ENCODE measurements at places on chromosomes 1 and 21. TPM values are rescaled to one million over a fixed set of nuclear protein-coding genes. Genes with fewer than 3 reads are reported as not detected.

GRCh38 chr1:165143437-165144065, 213.0 kb downstream of the LMX1A start:
- H3K27ac ChIP-seq: no peak overlapping the region
- no peaks in the 10 kb centered on the region for H3K27me3 ChIP-seq
- H3K4me1 ChIP-seq: no peaks in the 10 kb centered on the region
- no peaks in the 10 kb centered on the region for H3K36me3 ChIP-seq

- peaks cover 49% of the 10 kb centered on the region for H3K4me1 ChIP-seq
- DNase-seq: no peak
- peak overlapping the region; percentile 82 for H3K4me3 ChIP-seq
- no peaks in the 10 kb centered on the region for H3K27me3 ChIP-seq
- no peak overlapping the region for H3K27ac ChIP-seq
These were observed 1.5 kb downstream of the CD58 start for GRCh38 chr1:116569381-116569670.

DNA sequence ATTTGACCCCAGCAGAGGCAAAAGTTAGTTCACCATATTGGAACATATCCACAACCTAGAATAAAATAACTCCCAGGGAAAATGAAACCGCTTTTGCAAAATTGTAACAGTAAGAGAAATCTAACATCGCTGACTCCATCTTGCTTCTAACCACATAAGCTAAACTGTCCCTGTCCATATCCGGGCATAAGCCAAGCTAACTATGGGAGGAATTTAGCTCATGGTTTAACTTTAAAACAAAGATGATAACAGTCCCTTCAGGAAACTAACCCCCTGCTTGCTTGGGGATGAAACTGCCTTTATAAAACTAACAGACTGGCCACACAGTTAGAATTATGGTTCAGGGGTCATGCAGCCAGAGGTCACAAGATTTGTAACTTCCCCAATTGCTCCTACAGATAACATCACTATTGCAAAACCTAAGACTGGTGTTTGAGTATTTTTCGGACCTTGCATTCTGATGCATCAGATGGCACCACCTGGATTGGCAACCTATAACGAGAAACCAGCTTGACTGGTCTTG, 46.3 kb downstream of the TESK2 start:
- peaks cover 29% of the 10 kb centered on the region for H3K4me1 ChIP-seq
- H3K27me3 ChIP-seq: no peaks in the 10 kb centered on the region
- DNase-seq: no peak
- no peak overlapping the region for H3K4me3 ChIP-seq
- H3K27ac ChIP-seq: peak overlapping the region; percentile 7
- H3K36me3 ChIP-seq: no peaks in the 10 kb centered on the region

Gene SAMSN1
- total RNA-seq: 118 TPM

GRCh38 chr1:208251015-208251414, 6.8 kb upstream of the PLXNA2 start:
- DNase-seq: no peak
- no peaks in the 10 kb centered on the region for H3K4me1 ChIP-seq
- no peak overlapping the region for H3K27ac ChIP-seq
- H3K27me3 ChIP-seq: peaks cover 32% of the 10 kb centered on the region
- H3K36me3 ChIP-seq: no peaks in the 10 kb centered on the region

Gene VCAM1
- 0.13 TPM for total RNA-seq

Gene FMO2
- total RNA-seq: 0.22 TPM

Gene JAM2
- total RNA-seq: not detected

Gene SAMD11
- 0.38 TPM for total RNA-seq

Gene MFAP2
- total RNA-seq: not detected

- DNase-seq: no peak
- no peaks in the 10 kb centered on the region for H3K4me1 ChIP-seq
- no peaks in the 10 kb centered on the region for H3K36me3 ChIP-seq
- H3K4me3 ChIP-seq: no peak overlapping the region
These were observed 11.7 kb upstream of the TRAPPC10 start for GRCh38 chr21:44000360-44000759.

DNA sequence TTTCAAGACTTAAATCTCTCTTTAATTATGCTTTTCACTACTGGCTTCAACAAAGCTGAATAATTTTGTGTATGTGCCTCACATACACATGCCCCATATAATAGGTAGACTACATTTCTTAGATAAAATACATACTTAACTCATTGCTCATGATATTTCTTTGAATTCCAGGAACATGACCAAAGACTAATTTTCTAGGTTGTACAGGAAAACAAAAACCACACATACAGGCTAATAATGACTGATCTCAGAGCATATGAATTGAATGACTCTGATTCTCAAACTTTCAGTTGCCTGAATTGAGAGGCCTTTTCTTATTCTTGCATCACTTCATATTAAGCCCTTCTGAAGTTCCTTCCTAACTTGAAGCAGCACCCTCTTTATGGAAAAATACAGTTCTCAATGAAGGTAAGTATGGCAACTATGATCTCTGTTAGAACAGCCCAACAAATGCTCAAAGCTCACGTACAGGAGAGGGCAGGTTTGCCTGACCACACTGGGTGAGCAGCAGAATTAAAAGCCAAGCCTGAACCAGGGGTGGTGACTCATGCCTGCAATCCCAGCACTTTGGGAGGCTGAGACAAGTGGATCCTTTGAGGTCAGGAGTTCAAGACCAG, 22.6 kb upstream of the UAP1 start:
- no peaks in the 10 kb centered on the region for H3K27me3 ChIP-seq
- 0 out of 3 replicates have a peak overlapping the region, but pooled peaks have one; percentile 13 for H3K27ac ChIP-seq
- 0 out of 3 replicates have a peak, but pooled peaks cover 3% of the 10 kb centered on the region for H3K4me1 ChIP-seq
- no peak for DNase-seq
- no peaks in the 10 kb centered on the region for H3K36me3 ChIP-seq

Gene RGSL1
- not detected for total RNA-seq

DNA sequence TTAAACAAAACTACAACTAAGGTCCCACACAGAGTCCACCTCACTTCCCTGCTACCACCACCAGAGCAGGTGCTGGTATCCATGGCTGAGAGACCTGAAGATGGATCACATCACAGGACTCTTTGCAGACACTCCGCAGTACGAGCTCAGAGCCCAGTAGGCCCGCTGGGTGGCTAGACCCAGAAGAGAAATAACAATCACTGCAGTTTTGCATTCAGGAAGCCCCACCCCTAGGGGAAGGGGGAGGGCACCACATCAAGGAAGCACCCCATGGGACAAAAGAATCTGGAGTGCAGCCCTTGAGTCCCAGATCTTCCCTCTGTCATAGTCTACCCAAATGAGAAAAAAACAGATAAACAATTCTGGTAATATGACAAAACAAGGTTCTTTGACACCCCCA, 56.9 kb downstream of the ZNF648 start:
- no peaks in the 10 kb centered on the region for H3K36me3 ChIP-seq
- no peak overlapping the region for H3K4me3 ChIP-seq
- peaks cover 7% of the 10 kb centered on the region for H3K27me3 ChIP-seq
- no peaks in the 10 kb centered on the region for H3K4me1 ChIP-seq
- no peak for DNase-seq

DNA sequence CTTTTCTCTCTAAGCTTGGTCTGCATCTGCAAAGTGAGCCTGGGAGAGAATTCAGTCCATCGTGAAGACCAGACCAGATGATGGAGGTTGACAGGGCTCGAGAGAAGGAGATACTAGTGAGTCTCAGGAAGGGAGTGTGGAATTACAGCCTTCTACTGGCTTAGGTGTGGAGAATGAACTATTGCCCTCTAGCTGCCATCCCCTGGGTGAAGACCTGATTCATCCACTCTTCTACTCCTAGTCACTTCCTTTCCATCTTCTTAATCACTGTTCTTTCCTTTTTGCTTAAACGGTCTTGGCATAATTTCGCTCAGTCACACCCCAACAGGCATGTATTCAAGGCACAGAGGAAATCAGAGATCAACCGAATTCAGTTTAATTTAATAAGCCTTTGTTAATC, 34.0 kb upstream of the HSD17B7 start:
- no peak for DNase-seq
- 0 out of 2 replicates have a peak, but pooled peaks cover 5% of the 10 kb centered on the region for H3K27me3 ChIP-seq
- no peaks in the 10 kb centered on the region for H3K36me3 ChIP-seq
- H3K4me1 ChIP-seq: no peaks in the 10 kb centered on the region

All from K562 (cell line).